Effector CD4-positive, alpha-beta T cell (primary cell): ENCODE measurements at places on chromosomes 3 and 15.
A peak's percentile ranks its signal among the peaks of the same experiment; 100 is the strongest.

DNA sequence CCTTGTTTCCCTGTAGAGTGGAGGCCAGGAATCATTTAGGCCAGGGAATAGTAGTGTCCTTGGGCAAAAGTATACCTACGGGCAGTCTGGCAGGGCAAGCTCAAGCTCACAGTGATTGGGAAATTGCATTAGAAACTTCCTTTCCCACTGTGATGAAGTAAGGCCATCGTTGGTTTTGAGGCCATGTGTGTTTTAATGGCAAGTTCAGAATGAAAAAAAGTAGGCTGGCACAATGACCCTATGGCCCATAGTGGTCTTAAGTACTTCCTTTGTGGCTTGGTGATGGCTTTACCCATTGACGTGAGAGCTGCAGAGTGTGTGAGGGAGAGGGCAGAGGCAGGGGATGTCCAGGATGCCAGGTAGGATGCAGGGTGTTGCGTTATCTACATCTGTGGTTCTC is 28.8 kb downstream of the LIMD1 start:
- no peak for DNase-seq

DNA sequence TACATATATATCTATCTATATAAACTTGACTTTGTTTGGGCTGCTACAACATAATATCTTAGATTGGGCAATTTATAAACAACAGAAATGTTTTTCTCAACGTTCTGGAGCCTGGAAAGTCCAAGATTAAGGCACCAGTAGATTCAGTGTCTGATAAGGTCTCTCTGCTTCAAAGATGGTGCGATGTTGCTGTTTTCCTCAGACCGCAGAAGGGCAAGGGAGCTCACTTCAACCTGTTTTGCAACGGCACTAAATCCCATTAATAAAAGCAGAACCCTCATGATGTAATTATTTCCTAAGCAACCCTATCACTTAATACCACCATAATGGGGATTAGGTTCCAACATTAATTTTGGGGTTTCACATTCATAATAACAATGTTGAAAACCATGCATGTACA is 1134.8 kb downstream of the NSUN3 start:
- no peak for DNase-seq

DNA sequence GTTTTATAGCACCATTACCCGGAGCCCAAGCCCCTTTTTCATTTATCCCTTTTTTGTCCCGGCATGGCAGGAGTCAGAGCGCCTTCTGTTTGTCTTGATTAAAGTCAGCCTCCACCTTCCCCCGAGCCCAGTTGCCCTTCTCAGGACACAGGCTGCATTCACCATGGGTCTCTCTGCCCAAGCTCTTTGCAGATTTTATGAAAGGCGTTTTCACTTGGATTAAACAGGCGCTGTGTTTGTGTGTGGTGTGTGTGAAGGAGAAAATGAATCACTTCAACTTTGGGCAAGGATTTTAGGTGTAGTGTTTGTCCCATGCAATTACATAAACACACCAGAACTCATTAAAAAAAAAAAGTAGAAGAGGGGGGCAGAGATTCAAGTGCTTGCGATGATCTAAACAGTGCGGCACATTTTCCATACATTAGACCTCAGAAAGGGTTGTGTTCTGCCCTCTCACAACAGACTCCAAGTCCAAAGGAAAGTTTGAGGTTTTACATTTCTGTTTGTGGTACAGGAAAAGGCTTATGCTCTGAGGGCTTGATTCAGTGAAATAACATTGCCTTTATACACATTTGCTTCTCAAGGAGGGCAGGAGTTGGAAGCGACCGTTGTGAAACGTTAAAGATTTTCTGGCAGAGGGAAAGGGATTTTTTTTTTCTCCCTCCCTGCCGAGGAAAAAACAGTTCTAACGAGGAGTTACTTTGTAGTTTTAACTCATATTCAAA is 14.5 kb upstream of the IL16 start:
- no peak for DNase-seq

- no peak for DNase-seq
Measured at GRCh38 chr15:85125056-85125661, 143.5 kb downstream of the PDE8A start.

- DNase-seq, result no peak
Measured at GRCh38 chr3:79773291-79773690, 5.5 kb upstream of the ROBO1 start.

DNA sequence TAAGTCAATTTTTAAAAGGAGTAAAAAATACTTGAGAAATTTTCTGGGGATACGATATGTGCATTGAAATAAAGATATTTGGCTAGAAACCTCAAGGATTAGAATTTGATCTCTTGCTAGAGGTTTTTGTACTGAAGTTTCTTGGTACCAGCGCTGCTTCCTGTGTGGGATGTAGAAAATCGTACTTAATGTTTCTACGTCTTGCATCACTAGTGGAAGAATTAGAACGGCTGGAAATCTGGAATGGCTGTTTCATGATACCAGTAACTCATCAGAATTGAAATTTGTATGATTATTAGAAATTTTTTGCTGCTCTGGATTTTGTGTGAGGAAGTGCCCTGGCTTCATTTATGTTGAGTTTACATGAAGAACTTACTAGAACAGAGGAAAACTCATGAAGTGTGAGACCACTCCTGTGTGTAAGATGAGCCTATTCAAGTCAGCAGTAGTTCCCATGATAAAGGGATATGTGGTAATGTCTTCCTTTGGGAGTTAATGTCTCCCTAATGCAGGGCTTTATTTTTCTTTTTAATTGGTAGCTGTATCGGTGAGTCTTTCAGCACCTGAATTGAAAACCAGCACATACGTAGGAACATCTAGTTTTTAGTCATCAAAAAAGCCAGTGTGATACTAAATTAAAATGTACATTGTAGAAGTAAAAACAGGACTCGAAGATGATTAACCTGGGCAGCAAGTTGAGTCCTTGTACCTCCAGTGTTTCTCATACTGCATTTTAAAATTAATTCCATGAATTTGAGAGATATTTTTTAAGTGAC is 3.2 kb downstream of the KBTBD8 start:
- DNase-seq, result no peak

GRCh38 chr3:55296030-55296429 is 191.1 kb downstream of the WNT5A start:
- no peak for DNase-seq

GRCh38 chr3:194272861-194273742 is 78.0 kb downstream of the CPN2 start:
- DNase-seq, result no peak

- DNase-seq, result no peak
Measured at GRCh38 chr15:45087513-45087912, 26.5 kb downstream of the DUOX2 start.

DNA sequence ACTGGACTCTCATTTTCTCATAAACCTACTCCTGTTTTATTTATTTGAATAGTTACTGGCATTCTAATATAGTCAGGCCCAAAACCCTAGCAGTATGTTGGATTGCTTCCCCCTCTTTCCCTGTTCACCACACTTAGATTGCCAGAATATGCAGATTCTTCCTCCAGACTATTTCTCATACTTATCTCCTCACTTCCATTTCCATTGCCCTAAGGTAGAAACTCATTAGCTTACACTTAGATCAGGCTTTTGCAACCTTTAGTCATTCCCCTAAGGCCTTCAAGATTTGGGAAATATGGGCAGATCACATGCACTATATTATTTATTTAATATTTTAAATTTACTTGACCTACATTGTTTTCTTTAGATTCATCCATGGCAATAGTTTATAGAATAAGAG is 98.9 kb downstream of the MEIS2 start:
- no peak for DNase-seq

GRCh38 chr3:124619887-124620599 is 110.2 kb upstream of the UMPS start:
- no peak for DNase-seq

DNA sequence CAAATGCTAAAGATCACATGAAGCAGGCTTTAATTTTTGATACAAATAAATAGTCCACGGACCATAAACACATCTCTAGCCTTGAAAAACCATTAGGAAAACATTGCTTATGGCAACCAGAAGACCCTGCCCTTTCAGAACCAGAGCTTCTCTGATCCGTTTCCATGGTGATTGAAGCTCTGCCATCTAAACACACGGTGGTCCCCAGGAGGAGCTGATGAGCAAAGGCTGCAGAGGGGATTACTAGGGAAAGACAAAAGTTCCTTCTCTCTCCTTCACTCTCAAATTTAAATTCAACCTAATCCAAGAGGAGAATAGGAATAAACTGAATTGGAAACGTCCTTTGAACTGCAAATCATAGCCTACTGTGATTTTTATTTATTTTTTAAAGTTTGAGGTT is 122.0 kb upstream of the ATP10A start:
- no peak for DNase-seq

DNA sequence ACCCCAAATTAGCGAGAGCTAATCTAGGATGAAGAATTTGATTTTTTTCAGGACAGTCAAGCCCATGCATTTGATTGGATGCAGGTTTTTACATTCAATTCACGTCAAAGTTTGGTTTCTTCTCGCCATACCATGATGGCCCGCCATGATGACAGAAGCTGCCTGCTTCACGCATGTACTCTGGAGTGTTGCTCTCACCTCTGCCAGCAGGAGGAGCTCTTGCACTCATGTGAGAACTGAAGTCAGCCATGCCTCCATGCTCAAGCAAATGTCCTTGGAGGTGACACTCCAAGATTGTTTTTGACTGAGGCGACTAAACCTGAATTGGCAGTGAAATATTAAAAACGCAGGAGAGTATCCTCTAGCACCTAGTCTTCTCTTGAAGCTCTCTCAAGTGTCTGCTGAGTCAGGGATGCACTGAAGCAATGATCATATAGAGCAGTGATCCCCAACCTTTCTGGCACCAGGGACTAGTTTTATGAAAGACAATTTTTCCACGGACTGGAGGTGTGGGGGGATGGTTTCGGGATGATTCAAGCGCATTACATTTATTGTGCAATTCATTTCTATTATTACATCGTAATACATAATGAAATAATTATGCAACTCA is 120.9 kb downstream of the SAMMSON start:
- DNase-seq, result peak; percentile 35

DNA sequence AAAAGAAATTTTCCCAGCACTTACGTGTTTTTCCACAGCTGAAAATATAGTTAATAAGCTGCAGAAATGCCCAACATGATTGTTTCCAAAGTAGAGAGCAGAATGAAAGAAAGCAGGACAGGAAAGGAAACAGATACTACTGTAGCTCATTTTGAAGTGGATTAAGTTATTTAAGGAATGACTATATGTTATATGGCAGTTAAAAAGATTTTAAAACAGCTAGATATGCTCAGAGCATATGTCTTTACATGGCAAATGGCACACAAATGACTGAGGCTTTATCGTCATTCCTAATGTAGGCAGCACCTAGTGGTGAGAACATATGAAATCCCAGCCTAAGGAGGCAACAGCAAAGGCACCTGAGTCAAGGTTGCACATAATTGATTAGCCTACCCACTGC is 106.6 kb upstream of the SEMA6D start:
- DNase-seq, result no peak

- DNase-seq, result no peak
Measured at GRCh38 chr3:71247221-71247957, 336.1 kb downstream of the FOXP1 start.

GRCh38 chr15:56667517-56667916 is 65.8 kb downstream of the ZNF280D start:
- no peak for DNase-seq
